ENCODE measurements at places on chromosomes 12 and 14.

- DNase-seq = no peak
These were observed 5.7 kb upstream of the KRT5 start for GRCh38 chr12:52525661-52526499.

DNA sequence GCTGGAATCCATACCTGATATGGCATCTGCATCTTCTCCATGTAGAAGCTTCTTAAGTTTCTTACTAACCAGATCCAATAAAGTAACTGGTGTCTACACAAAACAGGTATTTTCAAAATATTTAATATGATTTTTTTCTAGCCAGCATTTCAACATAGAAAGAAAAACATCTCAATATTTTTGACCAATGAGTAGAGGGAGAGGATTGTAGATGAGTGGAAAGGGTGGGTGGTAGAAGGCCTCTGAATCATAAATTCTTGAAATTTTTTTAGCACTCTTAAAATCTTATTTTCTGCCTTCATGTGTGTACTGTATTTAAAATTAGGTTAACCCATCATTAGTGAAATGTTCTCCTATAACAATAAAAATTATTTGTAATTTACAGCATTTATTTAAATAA lies 18.0 kb downstream of the DEPDC4 start:
- no peak for DNase-seq

GRCh38 chr12:123286652-123287373 lies 15.2 kb upstream of the CDK2AP1 start:
- no peak for DNase-seq

DNA sequence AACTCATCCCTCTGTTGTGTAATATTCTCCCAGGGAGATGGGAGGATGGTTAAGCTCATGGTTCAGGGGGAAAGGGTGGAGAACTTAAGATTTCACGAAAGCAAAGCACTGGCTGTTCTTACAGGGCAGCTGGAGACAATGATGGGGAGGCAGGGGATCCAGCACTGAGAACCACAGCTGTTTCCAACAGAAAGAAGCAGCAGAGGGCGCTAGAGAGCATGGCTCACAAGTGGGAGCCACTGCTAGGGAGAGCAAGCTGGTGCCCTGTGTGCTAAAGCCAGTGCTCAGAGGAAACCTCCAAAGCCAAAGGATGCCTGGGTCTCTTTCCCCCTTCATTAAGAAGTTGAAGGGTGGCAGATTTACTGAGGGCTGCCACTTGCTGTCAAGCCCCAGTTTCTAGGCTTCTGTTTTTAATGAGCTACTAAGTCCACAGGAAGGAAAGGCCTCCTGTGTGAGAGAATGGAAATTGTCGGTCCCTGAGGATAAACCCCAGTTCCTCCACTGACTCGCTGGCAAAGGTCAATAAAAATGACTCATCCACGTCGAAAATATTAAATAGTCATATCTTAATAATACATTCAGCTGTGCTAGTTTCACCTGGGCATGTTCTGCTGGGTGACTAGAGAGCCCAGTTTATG lies 199.7 kb downstream of the ANO2 start:
- peak; percentile 84 for DNase-seq

DNA sequence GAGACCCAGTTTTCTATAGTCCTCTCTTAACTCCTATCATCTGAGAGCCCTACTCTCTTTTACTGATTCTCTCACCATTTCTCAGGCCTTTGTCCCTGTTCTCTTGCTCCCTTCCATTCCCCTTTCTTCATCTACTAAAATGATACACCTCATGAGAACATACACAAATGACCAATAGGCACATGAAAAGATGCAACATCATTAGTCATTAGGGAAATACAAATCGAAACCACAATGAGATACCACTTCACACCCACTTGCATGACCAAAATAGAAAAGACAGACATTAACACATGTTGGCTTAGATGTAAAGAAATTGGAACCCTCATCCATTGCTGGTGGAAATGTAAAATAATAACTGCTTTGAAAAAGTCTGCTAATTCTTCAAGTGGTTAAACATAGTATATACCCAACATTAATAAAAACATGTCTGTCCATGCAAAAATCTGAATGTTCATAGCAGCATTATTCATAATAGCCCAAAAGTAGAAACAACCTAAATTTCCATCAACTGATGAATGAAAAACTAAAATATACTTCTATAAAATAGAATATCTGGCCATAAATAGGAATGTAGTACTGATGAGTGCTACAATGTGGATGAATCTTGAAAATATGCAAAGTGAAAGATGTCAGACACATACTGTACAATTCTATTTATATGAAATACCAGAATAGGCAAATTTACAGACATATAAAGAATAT lies 66.0 kb downstream of the DENND5B start:
- DNase-seq = no peak

- no peak for DNase-seq
These were observed 139.2 kb downstream of the KICS2 start for GRCh38 chr12:64082866-64083268.

DNA sequence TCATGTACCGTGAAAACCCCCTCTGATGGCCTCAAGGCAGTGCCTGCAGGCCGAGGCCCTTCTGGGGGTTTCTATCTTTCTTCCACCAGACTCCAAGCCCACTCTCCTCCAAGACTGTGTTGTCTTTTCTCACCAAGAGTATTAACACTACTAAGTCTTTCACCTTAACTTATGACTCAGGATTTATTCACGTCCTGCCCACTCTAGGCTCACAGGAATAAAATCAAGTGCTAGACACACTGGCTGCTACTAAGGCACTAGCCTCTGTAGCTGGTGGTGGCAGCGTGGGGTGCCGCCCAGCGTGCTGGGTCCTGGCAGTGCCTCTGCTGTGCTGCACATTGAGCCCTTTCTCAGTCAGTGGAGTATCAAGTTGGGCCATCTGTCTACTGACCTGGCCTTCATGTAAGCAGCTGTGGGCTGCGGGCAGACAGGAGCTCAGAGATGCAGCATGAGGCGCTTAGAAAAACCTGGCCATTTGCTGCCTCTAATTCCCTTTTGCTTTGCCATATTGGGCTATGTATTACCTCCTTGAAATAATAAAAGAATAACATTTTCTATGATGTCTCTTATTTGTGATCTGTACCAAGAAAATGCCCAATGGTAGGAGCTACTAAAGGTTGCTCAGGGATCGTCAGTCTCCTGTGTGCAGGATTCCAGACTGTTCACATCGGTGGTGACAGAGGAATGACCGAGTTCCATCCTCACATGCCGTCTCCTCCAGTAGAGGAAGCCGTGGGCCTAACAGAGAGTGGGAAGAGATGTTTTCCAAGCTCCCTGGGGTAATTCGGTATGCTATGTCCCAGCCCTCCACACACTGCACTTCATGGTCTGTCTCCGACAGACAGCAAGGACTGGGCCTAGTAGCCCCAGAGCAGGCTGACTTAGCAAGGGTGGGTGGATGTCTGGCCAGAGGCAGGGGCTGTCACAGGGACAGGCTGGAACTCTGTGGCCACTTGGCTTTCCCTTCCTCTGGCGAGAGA lies 39.9 kb downstream of the MAX start:
- no peak for DNase-seq

DNA sequence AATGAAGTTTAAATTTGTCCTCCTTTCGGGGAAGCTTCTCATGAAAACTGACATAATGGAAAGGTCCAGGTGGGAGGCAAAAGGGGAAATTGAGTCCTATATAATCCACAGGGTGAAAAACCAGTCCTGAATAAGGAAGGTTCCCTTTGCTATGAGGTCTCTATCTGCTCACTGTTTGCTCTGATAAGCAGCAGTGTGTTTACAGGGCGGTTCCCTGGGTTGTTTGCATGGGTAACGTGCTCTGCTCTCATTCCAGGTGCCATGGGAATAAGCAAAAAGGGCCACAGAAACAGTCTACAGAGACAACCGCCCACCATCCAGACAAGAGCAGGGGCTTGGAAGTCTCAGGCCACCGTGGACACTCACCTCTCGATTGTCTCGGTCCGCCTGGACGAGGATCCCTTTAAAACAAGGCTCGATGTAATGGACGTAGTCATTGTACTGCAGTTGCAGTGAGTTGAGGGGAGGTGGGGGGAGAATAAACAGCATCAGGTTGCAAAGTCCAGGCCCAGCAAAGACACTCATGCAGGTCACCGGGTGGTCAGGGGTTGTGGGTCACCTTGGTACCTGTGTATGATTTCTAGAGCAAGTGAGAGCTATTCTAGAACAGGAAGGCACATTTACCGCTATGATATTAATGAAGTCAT lies 32.7 kb downstream of the CACNA2D4 start:
- no peak for DNase-seq

DNA sequence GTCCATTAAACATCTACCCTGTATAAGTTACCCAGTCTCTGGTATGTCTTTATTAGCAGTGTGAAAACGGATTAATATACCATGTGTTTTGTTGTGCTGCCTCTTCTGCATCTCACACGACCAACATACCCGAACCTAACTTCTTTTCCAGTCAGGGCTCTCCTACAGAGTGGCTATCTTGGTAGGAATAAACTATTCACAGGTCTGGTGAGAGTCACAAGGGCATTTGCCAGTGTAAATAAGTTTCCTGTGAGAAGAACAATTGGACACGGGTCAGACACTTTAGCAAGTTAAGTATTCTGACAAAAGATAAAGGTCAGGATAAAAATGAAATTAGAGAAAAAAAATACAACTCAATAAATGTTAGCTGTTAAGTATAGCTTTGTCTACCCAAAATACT lies 60.9 kb downstream of the MYF5 start:
- no peak for DNase-seq

DNA sequence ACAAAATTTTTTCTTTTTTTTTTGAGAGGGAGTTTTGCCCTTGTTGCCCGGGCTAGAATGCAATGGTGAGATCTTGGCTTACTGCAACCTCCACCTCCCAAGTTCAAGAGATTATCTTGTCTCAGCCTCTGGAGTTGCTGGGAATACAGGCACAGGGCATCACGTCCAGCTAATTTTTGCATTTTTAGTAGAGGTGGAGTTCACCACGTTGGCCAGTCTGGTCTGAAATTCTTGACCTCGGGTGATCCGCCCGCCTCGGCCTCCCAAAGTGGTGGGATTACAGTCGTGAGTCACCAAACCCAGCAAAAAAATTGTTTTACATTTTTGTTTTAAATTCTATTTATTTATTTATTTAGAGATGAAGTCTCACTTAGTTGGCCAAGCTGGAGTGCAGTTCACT lies 4.7 kb upstream of the SLC2A14 start:
- DNase-seq = no peak

- no peak for DNase-seq
These were observed 400.5 kb downstream of the ADAMTS20 start for GRCh38 chr12:43151441-43151981.

- DNase-seq = no peak
These were observed 150.3 kb downstream of the SMOC1 start for GRCh38 chr14:70029296-70030132.

GRCh38 chr14:97250931-97251330 lies 453.7 kb downstream of the VRK1 start:
- no peak for DNase-seq

GRCh38 chr14:77892381-77892871 lies 92.5 kb downstream of the ADCK1 start:
- no peak for DNase-seq

GRCh38 chr12:81811061-81811777 lies 52.1 kb upstream of the PPFIA2 start:
- no peak for DNase-seq

DNA sequence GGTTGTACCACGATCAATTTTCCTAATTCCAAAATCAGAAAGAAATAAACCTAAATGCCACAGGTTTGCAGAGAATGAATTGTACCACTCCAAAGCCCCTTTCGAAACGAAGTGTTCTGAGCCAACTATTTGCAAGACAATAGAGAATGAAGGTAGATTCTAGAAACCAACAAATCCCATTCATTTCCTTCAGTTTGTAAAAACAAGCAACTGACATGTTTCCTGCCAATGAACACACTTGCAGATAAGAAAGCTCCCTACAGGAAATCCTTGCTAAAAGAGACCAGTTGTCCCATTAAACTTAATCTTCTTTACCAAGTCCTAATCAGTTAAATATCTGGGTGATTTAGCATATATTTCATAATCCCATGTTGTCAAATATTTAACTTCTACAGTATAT lies 198.4 kb upstream of the FOXN3 start:
- no peak for DNase-seq

DNA sequence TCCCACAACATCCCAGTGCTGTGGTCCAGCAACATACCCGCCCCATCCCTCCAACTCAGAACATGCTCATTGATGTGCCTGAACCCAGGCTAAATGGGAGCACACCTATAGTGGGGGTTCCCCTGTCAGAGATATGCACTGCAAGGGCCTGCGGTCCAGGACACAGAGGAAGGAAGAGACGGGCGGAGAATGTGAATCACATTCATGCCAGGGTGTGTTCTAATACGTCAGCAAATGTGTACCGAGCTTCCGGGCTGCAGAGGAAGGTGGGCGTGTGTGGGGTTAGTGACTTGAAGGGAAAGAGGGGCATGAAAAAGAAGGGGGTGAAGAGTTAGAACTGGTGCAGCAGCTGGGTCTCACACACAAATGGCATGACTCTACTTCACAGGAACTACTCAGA lies 83.7 kb downstream of the DPF3 start:
- no peak for DNase-seq

DNA sequence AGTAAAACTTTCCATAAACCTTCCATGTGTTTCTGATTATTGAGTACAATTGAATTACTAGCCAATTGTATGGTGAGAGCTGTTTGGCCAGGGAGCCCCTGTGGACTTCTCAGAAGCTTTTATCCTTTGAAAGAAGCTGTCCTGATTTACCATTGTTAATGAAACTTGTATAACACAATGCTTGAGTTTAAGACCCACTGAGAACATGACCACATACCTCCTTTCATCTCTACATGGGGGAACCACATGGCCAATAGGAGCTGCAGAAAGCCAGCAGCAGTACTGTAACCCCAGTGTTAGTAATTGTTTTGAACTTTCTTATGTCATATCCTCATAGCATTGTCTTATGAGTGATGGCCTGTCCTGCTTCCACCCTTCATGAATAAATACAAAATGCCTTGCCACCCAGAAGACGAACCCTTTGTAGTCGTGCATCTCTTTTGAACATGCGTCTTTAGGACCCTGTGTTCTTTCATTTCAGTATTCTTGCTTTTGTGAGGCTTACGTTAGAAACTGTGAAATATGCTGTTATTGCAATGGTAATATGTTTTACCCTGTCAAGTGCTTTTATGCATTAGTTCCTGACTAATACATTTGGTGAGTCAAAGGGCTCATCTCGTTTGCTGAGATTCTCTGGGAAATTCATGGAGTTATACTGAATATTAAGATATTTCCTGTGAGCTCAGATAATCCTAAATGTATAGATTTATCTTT lies 815.7 kb downstream of the NRXN3 start:
- peak; percentile 15 for DNase-seq

- no peak for DNase-seq
These were observed 27.0 kb downstream of the P2RX7 start for GRCh38 chr12:121159467-121160307.

DNA sequence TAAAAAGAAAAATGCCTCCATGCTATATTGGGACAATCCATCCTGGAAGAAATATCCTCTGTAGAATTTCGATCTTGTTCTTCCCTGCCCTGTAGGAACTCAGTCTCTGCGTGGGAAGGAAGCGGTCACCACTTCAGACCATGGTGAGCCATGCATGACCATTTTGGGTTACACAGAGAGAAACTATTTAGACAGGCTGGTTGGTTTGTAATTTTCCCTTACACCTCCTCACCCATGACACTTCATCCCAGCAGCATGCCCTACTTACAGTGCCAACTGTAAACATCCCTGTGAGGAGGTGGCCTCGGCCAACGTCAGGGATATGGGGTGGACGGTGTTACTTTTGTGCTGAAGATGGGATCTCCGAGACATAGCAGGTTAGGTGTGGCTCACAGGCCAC lies 121.4 kb downstream of the SMOC1 start:
- no peak for DNase-seq

Measured in umbilical cord (tissue), 2 donors.